Type B pancreatic cell (in vitro differentiated cells): ENCODE measurements at places on chromosomes 7 and 10.

DNA sequence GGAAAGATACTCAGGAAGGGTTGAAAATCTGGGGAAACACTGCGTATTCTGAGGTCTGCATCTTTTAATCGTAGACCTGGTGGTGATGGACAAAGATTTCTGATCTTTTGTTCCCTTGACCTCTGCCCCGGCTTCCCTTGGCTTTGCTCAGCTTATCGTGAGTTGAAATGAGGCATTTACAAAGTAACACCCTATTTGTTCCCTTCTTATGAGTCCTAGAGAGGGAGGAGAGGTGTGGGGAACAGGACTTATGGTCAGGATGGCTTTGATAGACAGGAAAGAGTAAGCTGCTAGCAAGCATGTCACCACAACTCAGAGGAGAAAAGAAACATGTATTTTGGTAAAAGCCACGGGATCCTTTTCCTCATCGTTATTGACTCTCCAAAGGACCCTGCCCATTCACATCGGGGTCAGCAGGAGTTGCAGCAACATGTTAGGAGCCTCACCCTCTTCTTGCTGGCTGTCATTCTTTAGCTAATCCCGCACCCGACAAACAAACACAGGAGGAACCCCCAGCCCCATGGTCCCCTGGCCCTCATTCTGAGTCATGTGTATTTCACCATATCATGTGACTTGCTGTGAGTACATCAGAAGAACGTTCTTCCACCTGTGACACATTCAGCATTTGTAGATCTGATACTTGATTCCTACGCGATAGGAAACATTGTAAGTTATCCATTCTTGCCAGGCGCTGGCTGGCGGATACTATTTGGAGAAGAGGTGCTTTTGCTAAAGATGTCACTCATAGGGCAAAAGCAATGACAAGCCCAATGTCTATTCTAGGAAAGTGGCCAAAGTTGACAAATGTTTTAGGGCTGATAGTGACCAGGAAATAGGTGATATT, 170.1 kb downstream of the RTKN2 start:
- DNase-seq = no peak

GRCh38 chr7:12488341-12488740, 82.2 kb upstream of the SCIN start:
- no peak for DNase-seq

GRCh38 chr7:108324053-108325038, 131.9 kb downstream of the NRCAM start:
- no peak for DNase-seq

GRCh38 chr7:77403957-77404356, 12.2 kb downstream of the GSAP start:
- no peak for DNase-seq

GRCh38 chr10:84755311-84755710, 426.9 kb downstream of the CCSER2 start:
- DNase-seq = no peak

DNA sequence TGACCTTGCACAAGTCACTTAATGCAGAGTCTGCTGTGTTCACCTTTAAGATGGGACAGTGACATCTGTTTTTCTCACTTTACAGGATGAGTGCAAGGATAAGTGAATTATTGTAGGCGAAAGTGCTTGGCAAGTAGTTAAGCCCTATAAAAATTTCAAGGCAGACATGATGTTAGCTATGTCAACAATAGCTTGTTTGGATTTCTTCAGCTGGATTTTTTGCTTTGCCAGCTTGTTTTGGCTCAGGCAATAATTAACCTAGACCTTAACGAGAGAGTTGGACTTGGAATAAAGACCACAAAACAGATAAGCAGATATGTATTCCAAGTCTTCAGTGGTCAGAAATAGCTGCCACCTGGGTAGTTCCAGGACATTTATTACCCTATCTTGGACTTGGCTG, 255.2 kb downstream of the ARL4A start:
- no peak for DNase-seq

- DNase-seq = no peak
These were observed 128.0 kb downstream of the NRCAM start for GRCh38 chr7:108328174-108328651.
